ENCODE measurements at places on chromosomes 12 and 14.

DNA sequence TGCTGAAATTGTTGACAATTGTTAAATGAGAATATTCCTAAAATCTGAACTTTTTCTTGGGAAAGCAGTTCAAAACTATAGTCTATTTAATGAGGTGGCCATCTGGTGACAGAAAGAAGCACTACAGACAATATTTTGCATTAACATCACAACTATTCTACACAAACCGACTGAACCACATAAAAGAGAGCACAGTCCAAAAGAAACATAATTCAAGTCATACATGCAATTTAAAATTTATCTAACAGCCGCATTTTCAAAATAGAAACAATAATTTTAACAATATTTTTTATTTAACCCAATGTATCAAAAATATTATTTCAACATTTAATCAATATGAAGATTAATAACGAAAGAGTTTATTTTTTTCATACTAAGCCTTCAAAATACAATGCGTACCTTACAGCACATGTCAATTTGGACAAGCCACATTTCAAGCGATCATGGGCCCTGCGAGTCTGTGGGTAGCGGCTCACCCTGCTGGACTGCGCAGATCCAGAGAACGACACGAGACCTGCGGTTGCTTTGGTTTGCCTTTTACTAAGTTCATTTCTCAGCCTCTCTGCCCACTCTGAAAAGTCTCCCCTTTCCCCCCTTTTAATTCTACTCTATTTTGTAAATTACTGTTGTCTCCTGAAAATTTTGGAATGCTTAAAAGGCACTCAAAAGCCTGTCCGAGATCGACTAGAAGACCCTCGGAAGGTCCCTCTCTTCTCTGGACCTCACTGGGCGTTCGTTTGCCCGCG lies 947 bp upstream of the LRRC9 start:
- H3K27ac ChIP-seq: no peak overlapping the region
- peak; percentile 63 for DNase-seq
- H3K36me3 ChIP-seq: no peaks in the 10 kb centered on the region
- H3K4me3 ChIP-seq: peak overlapping the region; percentile 52
- H3K27me3 ChIP-seq: no peaks in the 10 kb centered on the region

GRCh38 chr12:40693207-40693821 lies 1.1 kb downstream of the CNTN1 start:
- H3K4me3 ChIP-seq: peak overlapping the region; percentile 82
- DNase-seq: no peak
- H3K27ac ChIP-seq: peak overlapping the region; percentile 65
- H3K36me3 ChIP-seq: no peaks in the 10 kb centered on the region

- no peak for DNase-seq
- H3K36me3 ChIP-seq: no peaks in the 10 kb centered on the region
- no peaks in the 10 kb centered on the region for H3K4me1 ChIP-seq
- no peak overlapping the region for H3K4me3 ChIP-seq
- no peaks in the 10 kb centered on the region for H3K27me3 ChIP-seq
Measured at GRCh38 chr12:130240831-130241590, 78.7 kb downstream of the FZD10 start.

DNA sequence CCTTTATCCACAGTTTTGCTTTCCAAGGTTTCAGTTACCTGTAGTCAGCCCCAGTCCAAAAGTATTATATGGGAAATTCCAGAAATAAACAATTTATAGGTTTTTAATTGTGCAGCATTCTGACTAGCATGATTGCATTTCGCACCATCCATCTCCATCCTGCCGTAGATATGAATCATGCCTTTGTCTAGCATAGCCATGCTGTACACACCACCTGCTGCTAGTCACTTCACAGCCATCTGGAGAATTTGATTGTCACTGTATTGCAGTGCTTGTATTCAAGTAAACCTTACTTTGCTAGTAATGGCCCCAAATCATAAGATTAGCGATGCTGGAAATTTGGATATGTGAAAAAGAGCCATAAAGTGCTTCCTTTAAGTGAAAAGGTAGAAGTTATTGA lies 36.0 kb downstream of the MUCL1 start:
- no peaks in the 10 kb centered on the region for H3K36me3 ChIP-seq
- no peaks in the 10 kb centered on the region for H3K27me3 ChIP-seq
- DNase-seq: no peak
- no peak overlapping the region for H3K4me3 ChIP-seq

GRCh38 chr14:93262446-93262845 lies 55.4 kb downstream of the UBR7 start:
- no peak overlapping the region for H3K4me3 ChIP-seq
- H3K36me3 ChIP-seq: peaks cover 47% of the 10 kb centered on the region
- H3K27me3 ChIP-seq: no peaks in the 10 kb centered on the region

GRCh38 chr12:116284396-116284795 lies 6.9 kb upstream of the MED13L start:
- no peaks in the 10 kb centered on the region for H3K27me3 ChIP-seq
- H3K36me3 ChIP-seq: no peaks in the 10 kb centered on the region
- H3K4me1 ChIP-seq: no peaks in the 10 kb centered on the region
- H3K4me3 ChIP-seq: no peak overlapping the region

- no peaks in the 10 kb centered on the region for H3K27me3 ChIP-seq
- DNase-seq: no peak
- H3K27ac ChIP-seq: no peak overlapping the region
Measured at GRCh38 chr14:51260225-51260624, 20.2 kb downstream of the TMX1 start.

DNA sequence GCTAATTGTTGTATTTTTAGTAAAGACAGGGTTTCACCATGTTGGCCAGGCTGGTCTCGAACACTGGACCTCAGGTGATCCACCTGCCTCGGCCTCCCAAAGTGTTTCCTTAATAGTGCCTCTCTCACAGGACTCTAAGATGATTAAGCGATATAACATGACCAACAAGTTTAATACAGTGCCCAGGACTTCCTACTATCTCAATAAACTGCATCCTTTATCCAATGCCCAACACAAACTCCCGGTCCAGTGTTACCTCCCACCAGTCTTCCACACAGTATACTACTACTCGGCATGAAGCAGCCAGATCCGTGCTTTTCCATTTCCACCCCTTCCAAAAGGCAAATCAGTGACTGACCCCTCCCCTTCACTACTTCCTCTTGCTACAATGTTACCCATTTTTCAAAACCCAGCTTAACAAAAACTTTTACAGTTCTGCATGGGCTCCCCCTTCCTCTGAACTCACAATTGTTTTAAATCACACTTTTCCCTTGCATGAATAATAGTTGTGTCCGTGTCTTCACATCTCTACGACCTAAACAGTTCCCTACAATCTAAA lies 900 bp downstream of the NOP2 start:
- peaks cover 29% of the 10 kb centered on the region for H3K4me1 ChIP-seq
- no peaks in the 10 kb centered on the region for H3K27me3 ChIP-seq
- H3K36me3 ChIP-seq: peaks cover 72% of the 10 kb centered on the region
- no peak for DNase-seq
- peak overlapping the region; percentile 92 for H3K27ac ChIP-seq

GRCh38 chr14:103568952-103569351 lies 6.2 kb downstream of the COA8 start:
- no peaks in the 10 kb centered on the region for H3K27me3 ChIP-seq
- DNase-seq: no peak
- no peaks in the 10 kb centered on the region for H3K36me3 ChIP-seq
- peaks cover 19% of the 10 kb centered on the region for H3K4me1 ChIP-seq
- no peak overlapping the region for H3K27ac ChIP-seq

- H3K27ac ChIP-seq: no peak overlapping the region
- no peaks in the 10 kb centered on the region for H3K27me3 ChIP-seq
- no peaks in the 10 kb centered on the region for H3K4me1 ChIP-seq
- DNase-seq: no peak
Measured at GRCh38 chr12:22971247-22971646, 346.3 kb downstream of the ETNK1 start.

GRCh38 chr12:113396200-113396599 lies 7.5 kb downstream of the SDS start:
- no peaks in the 10 kb centered on the region for H3K4me1 ChIP-seq
- no peaks in the 10 kb centered on the region for H3K27me3 ChIP-seq
- H3K36me3 ChIP-seq: peaks cover 4% of the 10 kb centered on the region
- H3K27ac ChIP-seq: no peak overlapping the region
- H3K4me3 ChIP-seq: no peak overlapping the region

- peak; percentile 95 for DNase-seq
- peak overlapping the region; percentile 69 for H3K4me3 ChIP-seq
- H3K27me3 ChIP-seq: no peaks in the 10 kb centered on the region
- H3K27ac ChIP-seq: peak overlapping the region; percentile 99
Measured at GRCh38 chr12:14769969-14770495, 33.2 kb downstream of the WBP11 start.

DNA sequence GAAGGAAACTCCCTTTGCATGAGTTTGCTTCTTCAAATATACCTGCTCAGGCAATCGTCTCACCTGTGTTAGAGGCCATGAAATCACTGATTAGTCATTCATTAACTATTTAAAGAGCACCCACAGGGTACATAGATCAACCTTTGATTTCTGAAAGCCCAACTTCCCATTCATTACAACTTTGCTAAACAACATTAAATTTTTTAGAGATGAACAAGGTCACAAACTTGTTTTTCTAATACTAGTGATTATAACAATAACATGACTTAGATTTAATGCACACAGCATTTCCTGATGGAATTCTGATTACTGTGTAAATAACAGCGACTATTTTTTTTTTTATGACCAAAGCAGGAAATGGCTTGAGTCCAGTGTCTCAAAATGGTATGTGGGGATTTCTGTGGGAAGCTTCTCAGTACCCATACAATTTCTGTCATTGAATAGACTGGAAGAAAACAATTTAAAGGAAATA lies 5.4 kb upstream of the ERO1A start:
- peak; percentile 74 for DNase-seq
- no peaks in the 10 kb centered on the region for H3K27me3 ChIP-seq
- H3K36me3 ChIP-seq: no peaks in the 10 kb centered on the region
- no peak overlapping the region for H3K27ac ChIP-seq

- H3K36me3 ChIP-seq: no peaks in the 10 kb centered on the region
- no peaks in the 10 kb centered on the region for H3K4me1 ChIP-seq
- no peak overlapping the region for H3K27ac ChIP-seq
- no peak overlapping the region for H3K4me3 ChIP-seq
- no peaks in the 10 kb centered on the region for H3K27me3 ChIP-seq
- DNase-seq: no peak
Measured at GRCh38 chr14:33745163-33745562, 205.7 kb downstream of the EGLN3 start.

- no peaks in the 10 kb centered on the region for H3K27me3 ChIP-seq
- H3K27ac ChIP-seq: peak overlapping the region; percentile 92
- H3K4me3 ChIP-seq: peak overlapping the region; percentile 72
- peaks cover 40% of the 10 kb centered on the region for H3K4me1 ChIP-seq
- DNase-seq: peak; percentile 90
Measured at GRCh38 chr12:569803-570434, 93.3 kb downstream of the NINJ2 start.

DNA sequence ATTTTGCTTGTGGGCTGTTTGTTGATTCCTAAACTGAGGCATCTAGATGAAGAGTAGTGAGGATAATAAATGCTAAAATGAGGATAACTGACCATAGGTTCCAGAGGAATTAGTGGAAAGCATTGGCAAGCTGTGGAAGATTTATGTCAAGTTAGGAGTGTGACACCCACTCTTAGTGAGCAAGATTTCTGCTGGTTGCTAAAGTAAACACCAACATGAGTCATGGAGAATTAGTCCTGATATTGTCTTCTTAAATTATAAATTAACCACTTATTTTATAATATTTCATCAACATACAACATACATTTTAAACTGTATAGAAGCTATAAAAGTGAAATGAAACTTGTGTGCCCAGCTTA lies 328.2 kb downstream of the RPL10L start:
- DNase-seq: peak; percentile 12
- no peaks in the 10 kb centered on the region for H3K4me1 ChIP-seq
- no peaks in the 10 kb centered on the region for H3K27me3 ChIP-seq
- H3K4me3 ChIP-seq: no peak overlapping the region
- no peak overlapping the region for H3K27ac ChIP-seq

- H3K36me3 ChIP-seq: no peaks in the 10 kb centered on the region
- H3K27me3 ChIP-seq: no peaks in the 10 kb centered on the region
- no peaks in the 10 kb centered on the region for H3K4me1 ChIP-seq
Measured at GRCh38 chr12:100381379-100381778, 24.5 kb downstream of the SLC17A8 start.

GRCh38 chr14:30227436-30227835 lies 299.8 kb upstream of the PRKD1 start:
- no peaks in the 10 kb centered on the region for H3K27me3 ChIP-seq
- H3K36me3 ChIP-seq: no peaks in the 10 kb centered on the region
- no peak overlapping the region for H3K4me3 ChIP-seq
- H3K4me1 ChIP-seq: peaks cover 46% of the 10 kb centered on the region

DNA sequence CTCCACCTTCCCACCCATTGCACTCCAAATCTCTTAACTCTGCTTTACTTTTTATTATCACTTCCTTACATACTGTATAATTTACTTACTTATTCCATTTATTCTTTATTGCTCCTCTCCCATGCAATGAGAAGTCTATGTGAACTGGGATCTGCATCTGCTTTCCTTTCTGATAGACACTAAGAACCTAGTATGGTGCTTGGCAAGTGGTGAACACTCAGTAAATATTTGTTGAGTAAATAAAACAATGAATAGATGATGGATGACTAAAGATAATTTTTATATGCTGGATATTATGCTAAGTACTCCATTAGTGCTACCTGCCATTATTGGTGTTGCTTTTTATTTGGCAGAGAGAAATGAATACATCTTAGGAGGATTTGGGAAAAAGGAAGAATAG lies 151.0 kb downstream of the TPH2 start:
- H3K4me3 ChIP-seq: no peak overlapping the region
- no peaks in the 10 kb centered on the region for H3K27me3 ChIP-seq
- no peaks in the 10 kb centered on the region for H3K4me1 ChIP-seq
- H3K36me3 ChIP-seq: no peaks in the 10 kb centered on the region
- no peak for DNase-seq

DNA sequence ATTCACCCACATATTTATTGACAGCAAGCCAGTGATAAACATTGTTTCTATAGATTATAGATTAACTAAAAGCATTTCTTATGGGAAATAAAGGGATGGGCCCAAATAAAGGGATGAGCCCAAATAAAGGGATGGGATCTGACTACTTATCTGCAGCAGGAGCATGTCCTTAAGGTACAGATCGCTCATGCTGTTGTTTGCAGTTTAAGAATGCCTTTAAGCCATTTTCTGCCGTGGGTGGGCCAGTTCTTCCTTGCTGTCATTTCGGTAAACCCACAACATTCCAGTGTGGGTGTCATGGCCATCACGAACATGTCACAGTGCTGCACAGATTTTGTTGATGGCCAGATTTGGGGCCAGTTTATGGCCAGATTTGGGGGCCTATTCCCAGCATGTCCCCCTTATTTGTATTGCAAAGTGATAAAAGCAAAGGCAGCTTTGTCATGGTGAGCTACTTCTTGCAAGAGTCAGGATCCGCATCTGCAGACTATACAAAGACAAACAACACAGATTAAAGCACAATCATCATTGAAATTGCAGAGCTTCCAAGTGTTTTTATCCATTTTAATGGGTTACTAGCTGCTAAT lies 700.7 kb downstream of the LRFN5 start:
- H3K4me3 ChIP-seq: no peak overlapping the region
- no peaks in the 10 kb centered on the region for H3K36me3 ChIP-seq
- H3K27ac ChIP-seq: no peak overlapping the region
- H3K27me3 ChIP-seq: no peaks in the 10 kb centered on the region
- DNase-seq: no peak

GRCh38 chr14:69591317-69591716 lies 16.6 kb upstream of the CCDC177 start:
- no peaks in the 10 kb centered on the region for H3K4me1 ChIP-seq
- no peak overlapping the region for H3K4me3 ChIP-seq
- no peaks in the 10 kb centered on the region for H3K27me3 ChIP-seq
- no peak overlapping the region for H3K27ac ChIP-seq

Data from stomach (tissue), 19 donors.